ENCODE measurements at places on chromosomes 2 and 18. TPM values are rescaled to one million over a fixed set of nuclear protein-coding genes. Genes with fewer than 3 reads are reported as not detected.

ZNF804A gene
- 3.0 TPM for total RNA-seq

GRCh38 chr2:98921062-98921461 lies 15.0 kb downstream of the CRACDL start:
- no peak for DNase-seq

- no peak for DNase-seq
These were observed 208.5 kb downstream of the SH3BP4 start for GRCh38 chr2:235160281-235160810.

- DNase-seq, result no peak
These were observed 22.0 kb upstream of the POLR1B start for GRCh38 chr2:112520234-112520783.

NPHP1 gene
- total RNA-seq, result 5.0 TPM

GRCh38 chr2:217277646-217278398 lies 418.0 kb upstream of the TNP1 start:
- DNase-seq, result peak; percentile 98

DNA sequence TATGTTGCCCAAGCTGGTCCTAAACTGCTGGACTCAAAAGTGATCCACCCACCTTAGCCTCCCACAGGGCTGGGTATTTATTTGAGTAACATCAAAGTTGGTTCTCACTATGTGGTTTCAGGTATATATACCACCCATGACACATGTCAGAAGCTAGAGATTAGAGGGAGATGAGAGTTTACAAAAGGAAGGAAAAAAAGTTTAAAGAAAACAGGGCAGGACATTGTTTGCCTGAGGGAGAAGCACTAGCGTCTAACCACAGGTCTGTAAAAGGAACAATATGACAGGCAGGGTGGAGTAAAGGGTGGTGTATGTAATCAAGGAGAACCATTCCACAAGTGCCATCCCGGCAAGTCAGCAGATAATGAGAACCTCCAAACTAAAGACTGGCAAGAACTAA lies 8.5 kb downstream of the CEP76 start:
- DNase-seq, result peak; percentile 36

ZC3H15 gene
- 92.7 TPM for total RNA-seq

- DNase-seq, result peak; percentile 50
These were observed 68.3 kb downstream of the PTPN4 start for GRCh38 chr2:119827866-119828507.

DNA sequence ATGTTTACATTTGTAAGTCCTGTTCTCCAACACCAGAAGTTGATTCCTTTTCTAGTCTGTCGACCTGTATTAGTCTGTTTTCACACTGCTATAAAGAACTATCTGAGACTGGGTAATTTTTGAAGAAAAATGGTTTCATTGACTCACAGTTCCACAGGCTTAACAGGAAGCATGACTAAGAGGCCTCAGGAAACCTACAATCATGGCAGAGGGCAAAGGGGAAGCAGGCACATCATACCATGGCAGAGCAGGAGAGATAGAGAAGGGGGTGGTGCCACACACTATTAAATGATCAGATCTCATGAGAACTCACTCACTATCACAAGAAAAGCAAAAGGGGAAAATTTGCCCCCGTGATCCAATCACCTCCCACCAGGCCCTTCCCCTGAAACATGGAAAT lies 112.8 kb upstream of the MAP3K20 start:
- peak; percentile 58 for DNase-seq

Data from fibroblast of lung (primary cell).